ENCODE measurements at places on chromosomes 12 and 14. TPM values are rescaled to one million over a fixed set of nuclear protein-coding genes. Genes with fewer than 3 reads are reported as not detected.

DNA sequence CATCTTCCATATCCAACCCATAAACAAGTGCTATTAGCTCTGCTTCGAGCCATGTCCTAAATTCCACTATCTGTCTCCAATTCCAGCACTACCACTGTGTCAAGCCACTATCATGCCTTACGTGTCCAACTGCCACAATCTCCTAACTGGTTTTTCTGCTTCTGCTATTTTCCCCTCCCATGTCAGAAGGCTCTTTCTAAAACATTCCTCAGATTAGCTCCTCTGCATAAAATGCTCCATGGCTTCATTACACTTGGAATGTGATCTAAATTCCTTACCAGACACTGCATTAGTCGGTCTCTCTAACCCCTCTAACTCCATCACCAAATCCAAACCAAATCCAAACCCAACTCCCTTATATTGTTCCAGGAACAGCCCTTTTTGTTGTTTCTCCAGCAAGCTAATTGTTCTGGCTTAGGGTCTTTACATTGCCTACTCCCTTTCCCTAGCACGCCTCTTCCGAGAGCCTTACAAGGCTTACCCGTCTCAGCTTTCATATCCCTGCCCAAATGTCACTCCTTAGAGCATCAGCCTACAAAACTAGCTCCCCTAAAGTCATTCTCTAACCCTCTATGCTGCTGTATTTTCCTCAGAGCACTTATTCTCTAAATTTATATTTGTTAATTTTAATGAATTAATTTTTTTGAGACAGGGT is 139.7 kb downstream of the HELB start:
- no peak for DNase-seq

DNA sequence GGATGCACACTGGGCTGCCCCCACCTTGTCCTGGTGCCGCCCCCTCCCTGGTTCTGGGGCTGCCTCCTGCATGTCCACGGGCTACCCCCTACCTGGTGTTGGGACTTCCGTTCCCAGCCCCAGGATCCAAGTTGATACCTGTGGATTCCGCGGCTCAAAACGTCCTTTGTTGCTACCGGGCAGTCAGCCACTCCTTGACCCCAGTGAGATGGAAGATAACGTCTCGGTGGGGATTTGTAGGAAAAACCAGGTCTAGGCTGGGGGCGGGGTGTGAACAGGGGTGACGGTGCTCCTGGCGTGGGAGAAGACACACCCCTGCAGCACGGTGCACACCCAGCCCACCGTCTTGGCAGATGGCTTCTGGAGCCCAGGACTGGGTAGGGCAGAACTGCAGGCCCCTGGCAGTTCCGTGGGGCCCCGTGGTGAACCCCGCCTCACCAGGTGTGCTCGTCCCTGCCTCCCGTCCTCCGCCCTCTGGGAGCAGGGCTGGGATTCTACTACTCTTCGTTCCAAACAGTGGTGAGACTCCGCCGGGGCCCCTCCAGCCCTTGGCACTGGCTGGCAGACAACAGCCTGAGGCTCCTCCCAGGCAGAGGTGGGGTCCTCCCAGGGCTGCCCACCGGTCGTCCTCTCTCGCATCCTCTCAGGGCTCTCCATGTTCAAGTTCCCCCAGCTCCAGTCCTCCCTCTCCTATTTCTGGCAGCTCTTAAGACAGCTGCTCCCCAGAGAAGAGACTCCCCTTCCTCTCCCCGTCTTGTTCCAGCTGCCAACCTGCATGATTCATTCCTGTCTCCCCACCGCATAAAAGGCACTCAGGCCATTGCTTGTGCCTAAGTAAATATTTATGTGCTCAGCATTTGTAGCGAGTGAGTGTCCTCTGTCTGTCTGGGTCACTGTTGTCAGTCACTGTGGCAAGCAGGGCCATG is 75.5 kb downstream of the FBXL14 start:
- DNase-seq = no peak

- DNase-seq = no peak
Observed at GRCh38 chr12:52641468-52641867, 10.5 kb downstream of the KRT2 start.

- no peak for DNase-seq
Observed at GRCh38 chr14:67018720-67019119, 170.5 kb upstream of the GARIN2 start.

- no peak for DNase-seq
Observed at GRCh38 chr12:56644654-56645053, 1.1 kb downstream of the ATP5F1B start.

- DNase-seq = no peak
Observed at GRCh38 chr12:13347241-13348043, 150.9 kb downstream of the EMP1 start.

DNA sequence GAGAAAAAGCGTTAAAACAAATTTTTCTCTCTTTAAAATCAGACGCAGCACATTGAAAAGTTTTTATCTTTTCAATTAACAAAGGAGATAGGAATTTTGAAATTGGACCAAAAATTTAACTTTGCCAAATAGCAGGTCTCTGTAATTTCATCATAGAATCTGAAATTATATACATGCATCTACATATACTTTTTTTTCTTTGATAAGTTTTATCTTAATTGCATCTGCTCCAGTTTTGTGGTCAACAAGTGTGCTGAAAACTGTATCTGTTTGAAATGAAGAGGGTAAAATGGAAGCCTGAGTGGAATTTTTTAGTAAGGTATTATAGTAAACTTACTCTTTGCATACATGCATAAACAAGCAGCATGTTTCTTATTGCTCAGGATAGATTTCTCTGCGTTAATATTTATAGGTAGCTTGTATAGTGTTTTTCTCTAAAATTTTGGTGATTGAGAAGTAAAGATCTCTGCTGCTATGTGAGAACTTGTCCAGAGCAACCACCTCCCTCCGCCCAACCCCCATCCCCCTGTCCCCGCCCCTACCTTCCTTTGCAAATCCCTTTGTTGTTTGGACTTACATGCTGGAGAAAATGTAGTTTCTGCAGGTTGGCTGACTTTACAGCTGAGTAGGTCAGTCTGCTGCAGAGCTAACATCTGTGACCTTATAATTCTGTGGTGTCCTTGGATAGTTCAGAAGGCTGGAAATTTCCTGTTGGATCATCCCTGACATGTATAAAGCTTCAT is 64.6 kb downstream of the VRK1 start:
- no peak for DNase-seq

DNA sequence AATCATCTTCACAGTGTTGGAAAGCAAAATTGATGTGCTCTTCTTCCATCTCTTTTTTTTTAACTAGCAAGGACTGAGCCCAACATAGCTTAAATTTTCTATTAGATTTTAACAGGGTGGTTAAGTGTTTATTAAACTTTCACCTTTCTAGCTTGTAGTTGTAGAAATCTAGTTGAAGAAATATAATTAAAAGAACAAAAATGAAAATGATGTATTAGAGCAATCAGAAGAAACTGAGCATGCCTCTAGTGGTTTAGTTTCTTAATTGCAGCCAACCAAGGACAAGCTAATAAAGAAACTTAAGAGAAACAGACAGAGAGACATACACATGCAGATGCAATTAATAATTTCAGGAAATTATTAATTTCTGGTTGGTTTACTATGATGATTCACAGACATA is 673.0 kb upstream of the LMO3 start:
- no peak for DNase-seq

GRCh38 chr12:69046363-69046762 is 113.4 kb upstream of the CPM start:
- peak; percentile 92 for DNase-seq

DNA sequence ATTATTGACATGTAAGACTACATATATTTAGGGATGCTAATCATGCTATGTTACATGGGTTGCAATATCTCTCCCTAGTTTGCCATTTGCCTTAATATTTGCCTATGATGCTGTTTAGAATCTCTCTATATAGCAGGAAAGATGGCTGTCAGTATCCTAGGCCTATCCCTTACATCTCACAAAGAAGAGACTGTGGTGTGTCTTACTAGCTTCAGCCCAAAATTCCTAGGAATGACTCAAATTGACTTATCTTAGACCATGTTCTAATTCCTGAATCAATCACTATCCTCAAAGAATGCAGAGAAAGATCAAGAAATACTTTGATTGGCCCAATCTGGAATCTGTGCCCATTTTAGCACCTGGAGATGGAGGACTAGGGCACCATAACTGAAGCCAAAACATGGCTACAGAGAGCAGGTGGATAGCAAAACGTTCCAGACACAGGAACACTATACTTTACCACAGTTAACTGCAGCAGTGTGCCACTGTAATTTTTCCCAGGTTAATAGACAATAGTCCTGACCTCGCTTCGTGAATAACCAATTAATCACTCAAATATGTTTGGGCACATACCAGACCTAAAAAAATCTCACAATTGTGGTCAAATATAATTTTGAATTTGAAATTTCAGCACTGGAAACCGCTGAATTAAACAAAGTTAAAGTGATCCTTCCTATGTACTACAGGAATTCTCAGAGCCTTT is 32.7 kb upstream of the GLIPR1 start:
- DNase-seq = no peak

GRCh38 chr12:14959463-14959862 is 1.9 kb downstream of the ARHGDIB start:
- no peak for DNase-seq

- DNase-seq = peak; percentile 87
Observed at GRCh38 chr12:50825372-50825838, 17.3 kb upstream of the TMPRSS12 start.

DNA sequence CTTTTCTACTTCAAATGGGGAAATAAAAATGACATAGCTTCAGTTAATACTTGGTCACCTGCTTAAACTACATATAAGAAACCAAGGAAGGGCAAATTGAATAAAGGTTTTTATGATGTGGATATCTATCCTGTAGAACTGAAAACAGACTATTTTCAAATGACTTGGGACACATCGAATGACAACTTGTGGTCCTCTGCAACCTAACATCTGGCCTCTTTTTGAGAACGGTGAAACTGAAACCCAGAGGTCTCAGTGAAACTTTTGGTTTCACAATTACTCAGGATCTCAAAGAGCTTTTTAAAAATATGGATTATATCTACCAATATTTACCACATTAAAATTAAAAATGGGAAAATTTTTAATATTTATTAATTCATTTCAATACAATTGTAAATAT is 65.2 kb downstream of the PPP2R5E start:
- DNase-seq = no peak

DNA sequence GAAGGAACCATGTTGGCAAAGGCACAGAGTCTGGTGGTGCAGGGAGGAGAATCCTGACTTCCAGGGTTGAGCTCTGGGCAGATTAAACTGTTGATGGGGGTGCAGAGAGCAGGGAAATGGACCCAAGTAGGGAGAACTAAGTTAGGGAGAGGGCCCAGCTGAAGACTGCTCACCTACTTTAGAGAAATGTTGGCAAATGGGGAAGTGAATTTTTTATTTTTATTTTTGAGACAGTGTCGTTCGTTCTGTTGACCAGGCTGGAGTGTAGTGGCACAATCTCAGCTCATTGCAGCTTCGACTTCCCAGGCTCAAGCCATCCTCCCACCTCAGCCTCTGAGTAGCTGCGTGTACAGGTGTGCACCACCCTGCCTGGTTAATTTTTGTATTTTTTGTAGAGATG is 32.1 kb upstream of the TUBA1A start:
- no peak for DNase-seq

- no peak for DNase-seq
Observed at GRCh38 chr12:52378091-52378490, 7.4 kb downstream of the KRT84 start.

DNA sequence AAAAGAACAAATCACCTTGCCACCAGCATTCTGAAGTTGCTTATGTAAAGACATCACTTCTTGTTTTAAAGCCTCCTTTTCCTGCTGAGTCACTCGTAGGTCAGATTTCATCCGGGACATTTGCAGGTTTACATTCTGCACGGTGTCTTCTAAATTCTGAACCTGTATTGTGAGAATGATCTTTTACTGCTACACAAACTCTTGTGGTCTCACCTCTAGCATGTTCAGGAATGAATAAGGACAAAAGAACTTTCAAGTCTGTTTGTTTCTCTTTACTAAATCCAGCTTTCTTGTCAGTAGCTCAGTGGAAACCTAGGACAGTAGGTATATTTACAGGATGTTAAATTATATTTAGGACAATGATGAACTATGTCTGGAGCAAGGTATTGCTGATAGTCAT is 73.5 kb upstream of the SAV1 start:
- DNase-seq = no peak

DNA sequence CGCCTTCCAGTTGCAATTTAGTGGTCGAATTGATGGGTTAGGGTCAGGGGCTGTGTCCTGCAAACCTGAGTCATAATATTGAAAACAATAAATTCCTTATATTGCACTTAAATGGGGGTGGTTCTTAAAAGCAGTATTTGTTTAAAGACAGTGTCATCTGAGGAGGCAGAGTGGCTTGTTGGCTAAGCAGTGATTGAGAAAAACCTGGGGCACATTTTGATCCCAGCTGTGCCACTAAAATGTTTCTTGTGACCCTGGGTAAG is 48.4 kb downstream of the FBXW8 start:
- DNase-seq = no peak

The ADAM21 gene
- not detected for total RNA-seq

The MSRB3 gene
- 67.8 TPM for total RNA-seq

The GLS2 gene
- total RNA-seq = 0.21 TPM
